ENCODE measurements at places on chromosomes 16 and 17.

DNA sequence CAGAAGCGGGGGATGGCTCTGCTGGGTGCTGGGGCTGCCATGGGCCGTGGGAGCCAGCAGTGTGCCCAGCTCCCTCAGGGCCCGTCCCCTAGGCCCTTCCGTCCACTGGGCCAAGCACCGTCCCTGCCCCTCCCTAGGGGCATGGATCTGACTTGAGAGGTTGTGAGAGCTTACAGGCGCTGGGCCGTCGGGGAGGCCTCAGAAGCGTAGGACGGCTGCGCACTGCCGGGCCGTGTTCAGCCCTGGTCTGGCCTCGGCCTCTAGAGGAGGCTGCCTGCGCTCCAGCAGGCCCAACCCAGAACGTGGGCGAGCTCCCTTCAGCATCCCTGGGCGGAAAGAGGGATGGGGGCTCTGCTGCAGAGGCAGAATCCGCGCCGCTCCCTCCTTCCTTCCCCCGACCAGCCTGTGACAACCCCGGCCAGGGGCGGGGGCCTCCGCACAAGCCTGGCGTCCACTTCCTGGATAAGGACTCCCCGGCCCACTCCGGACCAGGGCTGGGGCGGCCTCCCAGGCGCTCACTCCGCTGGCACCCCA, 685 bp upstream of the MPG start:
- no peak for DNase-seq

DNA sequence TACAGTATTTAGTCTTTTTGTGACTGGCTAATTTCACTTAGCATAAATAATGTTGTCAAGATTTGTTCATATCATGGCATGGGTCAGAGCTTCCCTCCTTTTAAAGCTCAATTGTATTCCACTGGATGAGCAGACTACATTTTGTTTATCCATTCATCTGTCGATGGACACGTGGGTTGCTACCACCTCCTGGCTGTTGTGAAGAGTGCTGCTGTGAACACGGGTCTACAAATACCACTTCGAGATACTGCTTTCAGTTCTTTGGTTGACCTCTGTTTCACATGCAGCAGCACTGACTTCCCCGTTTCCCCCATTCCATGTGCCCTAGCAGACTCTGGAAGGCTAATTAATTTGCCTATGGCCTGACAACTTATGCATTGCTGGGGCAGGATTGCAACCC, 285.4 kb downstream of the SHISA9 start:
- no peak for DNase-seq

- DNase-seq = no peak
These were observed 168.6 kb upstream of the PIRT start for GRCh38 chr17:11006530-11006929.

DNA sequence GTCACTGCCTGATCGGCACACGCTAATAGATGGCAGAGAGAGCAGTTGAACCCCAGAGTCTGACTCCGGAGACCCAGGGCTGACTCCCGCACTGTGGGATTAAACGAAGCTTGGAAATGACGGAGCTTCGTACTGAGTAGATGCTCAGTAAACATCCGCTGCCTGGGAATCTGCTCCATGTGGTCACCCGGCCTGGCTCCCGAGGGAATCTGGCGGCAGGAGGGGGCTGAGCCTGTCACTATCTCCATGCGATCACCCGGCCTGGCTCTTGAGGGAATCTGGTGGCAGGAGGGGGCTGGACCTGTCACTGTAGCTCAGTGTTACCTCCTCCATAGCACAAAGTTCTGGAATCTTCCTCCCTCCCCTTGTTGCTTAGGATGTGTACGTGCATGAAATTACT, 139.7 kb upstream of the CIBAR2 start:
- DNase-seq = no peak

GRCh38 chr17:57927048-57927723, 28.0 kb downstream of the CUEDC1 start:
- DNase-seq = peak; percentile 35

Measured in DMS79 treated with DMSO at 0.1 percent for 48 hours (cell line).